Choroid plexus epithelial cell (primary cell): ENCODE measurements at places on chromosomes 13 and 19.

- peak; percentile 71 for DNase-seq
Observed at GRCh38 chr13:110629735-110630134, 14.4 kb downstream of the NAXD start.

GRCh38 chr13:93872376-93872775 is 607.1 kb downstream of the DCT start:
- DNase-seq: no peak

DNA sequence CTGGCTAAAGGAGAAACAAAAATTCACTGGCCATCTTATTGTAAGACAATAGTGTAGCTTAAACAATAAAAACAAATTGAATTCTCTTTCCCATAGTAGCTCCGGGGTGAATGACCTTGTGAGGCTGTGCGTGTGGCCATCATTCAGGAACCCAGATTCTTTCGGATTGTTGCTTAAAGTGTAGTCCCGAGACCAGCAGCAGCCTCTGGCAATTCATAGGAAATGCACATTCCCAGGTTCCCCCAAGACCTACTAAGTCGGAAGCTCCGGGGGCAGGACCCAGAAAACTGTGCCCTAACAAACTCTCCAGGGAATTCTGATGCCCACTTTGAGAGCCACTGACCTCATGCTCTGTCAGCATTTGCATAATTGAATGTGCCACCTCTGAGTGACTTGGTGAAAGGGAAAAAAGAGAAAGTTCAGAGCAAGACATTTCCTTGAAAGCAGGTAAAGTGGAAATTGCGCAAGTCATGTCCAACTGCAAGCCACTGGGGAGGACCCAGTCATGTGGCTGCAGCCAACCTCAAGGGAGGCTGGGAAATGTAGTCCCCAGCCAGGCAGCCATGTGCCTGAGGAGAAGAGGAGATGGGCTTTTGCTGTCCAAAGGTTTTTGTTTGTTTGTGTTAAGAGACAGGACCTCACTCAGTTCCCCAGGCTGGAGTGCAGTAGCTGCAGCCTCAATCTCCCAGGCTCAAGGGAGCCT is 50.7 kb upstream of the PNMA8B start:
- peak; percentile 77 for DNase-seq

DNA sequence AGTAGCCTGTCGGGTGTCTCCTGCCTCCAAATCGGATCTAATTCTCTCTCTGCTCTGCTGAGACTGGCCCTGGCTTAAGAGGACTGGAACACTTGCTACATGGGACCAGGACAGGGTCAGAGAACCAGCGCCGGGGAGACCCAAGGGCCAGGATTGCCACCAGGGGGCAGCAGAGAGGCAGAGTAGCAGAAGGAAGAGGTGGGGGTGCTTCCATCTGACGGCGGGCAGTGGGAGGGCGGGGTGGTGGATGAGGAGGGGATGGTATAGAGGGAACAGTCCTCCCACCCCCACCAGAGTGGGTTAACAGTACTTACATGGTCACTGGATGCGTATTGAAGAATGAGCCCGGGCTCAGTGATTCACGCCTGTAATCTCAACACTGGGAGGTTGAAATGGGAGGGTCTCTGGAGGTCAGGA is 11.9 kb downstream of the SELENOW start:
- DNase-seq: peak; percentile 77

- DNase-seq: no peak
Observed at GRCh38 chr13:106768991-106769390, 201.1 kb upstream of the ARGLU1 start.

GRCh38 chr13:76991432-76991795 is 467 bp upstream of the CLN5 start:
- no peak for DNase-seq

DNA sequence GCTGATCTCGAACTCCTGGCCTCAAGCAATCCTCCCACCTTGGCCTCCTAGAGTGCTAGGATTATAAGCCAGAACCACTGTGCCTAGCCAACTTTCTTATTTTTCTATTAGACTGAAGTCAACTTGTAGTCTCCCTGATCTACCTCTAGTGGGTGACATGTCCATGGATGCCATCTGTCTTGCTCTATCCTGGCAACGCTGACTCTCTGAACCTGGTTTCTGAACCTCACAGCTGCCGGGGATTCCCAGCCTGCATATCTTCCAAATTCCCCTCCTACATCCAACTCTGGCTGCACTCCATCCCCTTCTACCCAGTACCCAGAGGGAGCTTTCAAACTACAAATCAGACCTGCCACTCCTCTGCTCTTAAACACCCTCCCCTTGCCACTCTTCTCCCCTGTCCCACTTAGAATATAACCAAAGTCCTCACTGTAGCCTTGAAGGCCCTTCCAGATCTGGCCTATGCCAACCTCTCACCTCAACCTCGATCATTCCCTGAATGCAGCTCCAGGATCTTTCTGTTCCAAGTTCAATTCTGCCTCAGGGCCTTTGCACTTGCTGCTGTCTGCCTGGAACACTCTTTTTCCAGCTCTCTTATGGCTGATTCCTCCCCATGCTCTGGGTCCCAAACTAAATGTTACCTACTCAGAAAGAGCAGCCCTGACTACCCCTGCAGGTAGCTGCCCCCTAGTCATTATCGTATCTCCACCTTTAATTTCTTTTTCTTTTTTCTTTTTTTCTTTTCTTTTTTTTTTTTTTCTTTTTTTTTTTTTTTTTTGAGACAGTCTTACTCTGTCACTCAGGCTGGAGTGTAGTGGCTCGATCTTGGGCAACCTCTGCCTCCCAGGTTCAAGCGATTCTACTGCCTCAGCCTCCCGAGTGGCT is 2.2 kb downstream of the CLIP3 start:
- DNase-seq: peak; percentile 47

DNA sequence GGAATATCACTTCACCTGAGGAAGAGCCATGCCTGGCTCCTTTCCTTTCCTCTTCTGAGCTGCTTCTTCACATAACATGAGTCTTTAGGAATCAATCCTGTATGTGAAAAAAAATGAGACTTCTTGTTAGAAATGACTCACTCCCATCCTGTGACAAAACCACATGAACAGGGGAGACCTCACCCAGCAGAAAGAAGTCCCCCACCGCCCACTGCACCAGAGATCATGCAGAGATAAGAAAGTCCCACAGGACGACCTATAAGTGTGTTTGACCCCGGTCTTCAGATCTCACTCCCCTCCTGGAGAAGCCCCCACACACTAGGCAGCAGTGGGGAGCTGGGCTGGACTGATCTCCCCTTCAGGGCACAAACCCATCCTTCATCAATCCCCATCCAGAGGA is 7.8 kb downstream of the ZNF600 start:
- peak; percentile 22 for DNase-seq

GRCh38 chr13:73548449-73548848 is 489.6 kb downstream of the KLF5 start:
- DNase-seq: no peak

DNA sequence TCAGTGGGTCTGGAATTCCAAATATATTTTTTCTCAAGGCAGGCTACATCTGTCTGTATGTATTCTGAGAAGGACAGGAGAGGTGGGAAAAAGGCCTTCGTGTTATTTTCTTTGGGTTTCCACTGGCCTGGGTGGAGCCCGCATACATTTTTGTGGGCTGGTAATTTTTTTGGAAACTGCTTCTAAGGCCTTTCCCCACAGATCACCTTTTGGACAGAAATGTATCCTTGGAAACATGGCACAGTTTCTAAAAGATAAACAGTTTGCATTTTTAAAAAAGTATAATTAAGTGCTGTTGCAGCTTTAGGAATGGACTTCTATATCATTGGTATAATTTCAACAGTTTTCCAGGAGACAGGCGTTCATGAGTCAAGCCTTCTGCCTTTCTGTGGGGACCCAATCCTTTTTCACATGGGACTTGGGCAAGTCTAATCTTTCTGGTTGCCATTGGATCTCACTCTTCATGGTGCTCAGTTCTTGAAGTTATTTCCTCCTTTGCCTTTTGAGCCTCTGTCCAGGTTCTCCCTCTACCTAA is 8.9 kb downstream of the RFX2 start:
- DNase-seq: no peak

DNA sequence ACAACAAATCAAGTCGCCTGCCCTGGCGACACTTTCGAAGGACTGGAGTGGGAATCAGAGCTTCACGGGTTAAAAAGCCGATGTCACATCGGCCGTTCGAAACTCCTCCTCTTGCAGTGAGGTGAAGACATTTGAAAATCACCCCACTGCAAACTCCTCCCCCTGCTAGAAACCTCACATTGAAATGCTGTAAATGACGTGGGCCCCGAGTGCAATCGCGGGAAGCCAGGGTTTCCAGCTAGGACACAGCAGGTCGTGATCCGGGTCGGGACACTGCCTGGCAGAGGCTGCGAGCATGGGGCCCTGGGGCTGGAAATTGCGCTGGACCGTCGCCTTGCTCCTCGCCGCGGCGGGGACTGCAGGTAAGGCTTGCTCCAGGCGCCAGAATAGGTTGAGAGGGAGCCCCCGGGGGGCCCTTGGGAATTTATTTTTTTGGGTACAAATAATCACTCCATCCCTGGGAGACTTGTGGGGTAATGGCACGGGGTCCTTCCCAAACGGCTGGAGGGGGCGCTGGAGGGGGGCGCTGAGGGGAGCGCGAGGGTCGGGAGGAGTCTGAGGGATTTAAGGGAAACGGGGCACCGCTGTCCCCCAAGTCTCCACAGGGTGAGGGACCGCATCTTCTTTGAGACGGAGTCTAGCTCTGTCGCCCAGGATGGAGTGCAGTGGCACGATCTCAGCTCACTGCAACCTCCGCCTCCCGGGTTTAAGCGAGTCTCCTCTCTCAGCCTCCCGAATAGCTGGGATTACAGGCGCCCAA is at the start of gene LDLR:
Gene LDLR (plus strand): TSS at position 210 of the 760 bp plus-strand sequence. CDS start 86 bp downstream, at position 296.
- peak; percentile 96 for DNase-seq

DNA sequence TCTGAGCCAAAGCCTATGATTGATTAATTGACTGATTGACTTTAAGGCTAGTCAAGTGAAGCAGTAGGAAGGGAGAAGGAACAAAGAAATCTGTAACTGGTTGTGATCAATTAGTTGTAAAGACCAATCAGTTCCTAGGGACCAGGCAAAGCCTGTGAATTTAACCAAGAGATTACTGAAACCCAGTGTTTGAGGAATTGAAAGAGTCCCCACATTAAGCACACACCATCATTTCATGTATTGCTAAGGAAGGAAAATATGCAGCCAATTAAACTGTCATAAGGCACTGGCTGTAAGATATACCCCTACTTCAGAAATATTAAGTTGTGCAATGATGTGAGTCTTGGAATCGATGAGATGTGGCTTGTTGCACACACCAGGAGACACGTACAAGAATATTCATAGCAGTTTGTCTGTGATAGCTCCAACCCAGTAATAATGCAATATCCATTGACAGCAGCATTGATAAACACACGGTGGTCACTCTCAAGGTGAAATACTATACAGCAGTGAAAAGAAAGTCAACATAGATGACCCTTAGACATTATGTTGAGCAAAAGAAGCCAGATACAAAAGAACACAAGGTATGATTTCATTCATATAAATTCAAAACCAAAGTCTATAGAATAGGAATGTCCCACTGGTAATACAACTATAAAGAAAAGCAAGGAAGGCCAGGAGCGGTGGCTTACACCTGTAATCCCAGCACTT is 9.0 kb downstream of the C19orf47 start:
- no peak for DNase-seq

GRCh38 chr19:41936416-41936850 is 8.2 kb upstream of the ERFL start:
- DNase-seq: no peak

GRCh38 chr13:68234274-68234673 is 1004.1 kb upstream of the PCDH9 start:
- peak; percentile 65 for DNase-seq

DNA sequence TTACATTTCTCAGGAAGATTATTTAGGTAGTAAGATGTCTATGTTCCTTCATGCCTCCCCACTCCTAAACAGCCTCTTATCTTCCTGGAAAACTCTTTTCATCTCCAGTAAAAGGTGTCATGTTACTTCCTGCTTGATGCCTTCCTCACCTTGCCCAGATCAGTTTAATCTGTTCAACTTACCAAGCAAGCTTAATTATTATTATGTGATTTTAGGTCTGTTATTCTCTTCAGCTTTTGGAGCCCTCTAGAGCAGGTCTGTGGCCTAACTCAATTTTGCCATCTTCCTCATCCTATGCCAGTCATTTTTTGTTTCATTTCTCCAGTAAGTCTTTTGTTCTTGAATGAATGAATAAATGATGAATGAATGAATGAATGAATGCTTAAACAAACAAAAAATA is 528.4 kb downstream of the DCT start:
- peak; percentile 60 for DNase-seq

- DNase-seq: peak; percentile 34
Observed at GRCh38 chr19:7492142-7492541, 3.3 kb upstream of the PEX11G start.

DNA sequence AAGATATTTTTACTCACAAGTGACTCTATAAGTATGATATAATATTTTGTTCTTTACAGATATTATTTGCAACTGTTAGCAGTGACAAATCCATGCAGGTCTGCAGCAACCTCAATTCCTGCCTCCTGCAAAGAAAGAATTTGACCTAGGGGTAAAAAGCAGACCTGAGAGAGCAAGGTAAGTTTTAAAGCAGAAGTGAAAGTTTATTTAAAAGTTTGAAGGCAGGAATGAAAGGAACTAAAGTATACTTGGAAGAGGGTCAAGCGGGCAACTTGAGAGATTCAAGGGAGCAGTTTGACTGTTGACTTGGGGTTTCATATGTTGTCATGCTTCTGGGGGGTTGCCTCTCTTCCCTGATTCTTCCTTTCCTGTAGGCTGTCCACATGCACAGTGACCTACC is 520.1 kb upstream of the PCDH20 start:
- no peak for DNase-seq

- peak; percentile 64 for DNase-seq
Observed at GRCh38 chr13:33080972-33081590, 64.9 kb downstream of the KL start.

DNA sequence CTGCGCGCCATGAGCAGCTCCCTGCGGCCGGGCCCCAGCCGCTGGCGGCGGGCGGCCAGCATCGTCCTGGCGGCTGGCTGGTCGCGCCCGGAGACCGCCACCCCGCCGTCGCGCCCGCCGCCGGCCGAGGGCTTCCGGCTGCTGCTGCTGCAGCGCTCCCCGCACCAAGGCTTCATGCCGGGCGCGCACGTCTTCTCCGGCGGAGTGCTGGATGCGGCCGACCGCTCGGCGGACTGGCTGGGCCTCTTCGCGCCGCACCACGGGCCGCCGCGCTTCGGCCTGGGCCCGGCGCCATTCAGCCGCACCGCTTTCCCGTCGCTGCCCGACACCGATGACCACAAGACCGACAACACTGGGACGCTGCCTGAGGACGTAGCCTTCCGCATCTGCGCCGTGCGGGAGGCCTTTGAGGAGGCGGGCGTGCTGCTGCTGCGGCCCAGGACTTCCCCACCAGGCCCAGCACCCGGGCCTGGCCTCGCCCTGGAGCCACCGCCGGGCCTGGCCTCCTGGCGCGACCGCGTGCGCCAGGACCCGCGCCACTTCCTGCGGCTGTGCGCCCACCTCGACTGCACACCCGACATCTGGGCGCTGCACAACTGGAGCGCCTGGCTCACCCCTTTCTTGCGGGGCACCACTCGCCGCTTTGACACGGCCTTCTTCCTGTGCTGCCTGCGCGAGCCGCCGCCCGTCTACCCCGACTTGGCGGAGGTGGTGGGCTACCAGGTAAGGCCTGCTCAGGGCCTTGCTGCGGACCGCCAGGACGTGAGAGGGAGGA is 518 bp downstream of the NUDT19 start:
- peak; percentile 82 for DNase-seq

GRCh38 chr13:91817250-91817649 is 418.8 kb downstream of the GPC5 start:
- DNase-seq: peak; percentile 47
